ENCODE measurements at places on chromosomes 4 and X.

- DNase-seq = no peak
These were observed 376.1 kb upstream of the CTSO start for GRCh38 chr4:156329779-156330178.

DNA sequence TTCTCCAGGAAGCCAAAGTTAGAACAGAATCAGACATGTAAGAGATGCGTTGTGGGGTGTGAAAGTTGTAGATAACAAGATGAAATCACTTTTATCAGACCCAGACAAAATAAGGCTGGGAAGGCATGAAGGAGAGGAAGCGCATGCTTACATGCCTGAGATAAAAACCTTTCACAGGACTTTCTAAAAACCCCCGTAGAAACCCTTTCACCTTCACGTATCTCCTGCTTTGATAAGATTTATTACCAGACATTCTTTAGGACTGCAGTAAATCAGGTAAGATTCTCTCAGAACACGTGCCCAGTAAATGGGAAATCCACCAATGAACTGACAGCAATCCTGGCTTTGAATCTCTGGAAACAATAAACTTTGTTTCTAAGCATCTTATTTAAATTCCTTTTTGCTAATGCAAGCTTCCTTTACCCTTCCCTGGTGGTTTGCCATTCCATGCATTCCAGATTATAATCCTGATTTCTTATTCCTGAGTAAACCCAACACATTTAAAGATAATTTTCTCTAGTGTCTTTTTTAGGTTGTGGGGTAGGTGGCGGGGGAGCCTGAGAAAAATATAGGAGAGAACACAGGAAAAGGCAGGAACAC is 254.6 kb upstream of the LDB2 start:
- DNase-seq = no peak

DNA sequence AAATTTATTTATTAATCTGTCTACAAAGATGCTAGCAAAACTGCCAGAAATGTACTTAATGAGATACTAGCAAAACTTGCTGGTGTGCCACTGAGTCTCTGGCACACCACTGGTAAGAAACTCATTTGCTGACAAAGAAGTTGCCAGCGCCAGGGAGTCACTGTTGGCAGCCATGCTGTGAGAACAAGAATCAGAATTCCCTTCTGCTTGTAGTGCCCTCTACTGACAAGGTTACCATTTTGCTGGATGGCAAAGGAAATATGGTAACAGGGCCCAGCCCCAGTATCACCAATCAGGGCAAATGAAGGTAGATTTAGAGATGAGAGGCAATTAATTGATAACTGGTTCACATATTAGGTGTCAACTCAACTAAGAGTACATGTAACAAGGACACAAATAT is 750.1 kb upstream of the ADGRL3 start:
- no peak for DNase-seq

GRCh38 chr4:126448086-126448845 is 1133.5 kb downstream of the FAT4 start:
- DNase-seq = no peak

DNA sequence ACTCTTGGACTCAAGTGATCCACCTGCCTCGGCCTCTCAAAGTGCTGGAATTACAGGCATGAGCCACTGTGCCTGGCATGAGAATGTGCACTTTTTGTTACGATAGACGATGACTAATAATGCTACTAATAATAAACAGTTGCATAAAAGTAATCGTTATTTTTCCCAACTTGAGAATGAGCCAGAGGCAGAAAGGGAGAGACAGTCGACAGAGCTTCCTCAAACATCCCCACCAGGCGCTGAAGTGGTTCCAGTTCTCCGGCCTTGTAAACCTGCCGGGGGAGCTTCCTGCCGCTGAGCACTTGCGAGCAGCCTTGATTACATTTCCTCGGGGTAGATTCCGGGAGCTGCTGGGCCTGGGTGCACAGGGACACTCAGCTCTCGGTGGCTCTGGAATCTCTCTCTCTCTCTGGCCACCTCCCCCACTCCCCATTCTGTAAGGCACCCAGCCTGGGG is 8.9 kb upstream of the HTRA3 start:
- DNase-seq = no peak

GRCh38 chr4:27490315-27490714 is 629.7 kb downstream of the STIM2 start:
- DNase-seq = no peak

- DNase-seq = no peak
These were observed 56.6 kb downstream of the STAP1 start for GRCh38 chr4:67615119-67615518.

DNA sequence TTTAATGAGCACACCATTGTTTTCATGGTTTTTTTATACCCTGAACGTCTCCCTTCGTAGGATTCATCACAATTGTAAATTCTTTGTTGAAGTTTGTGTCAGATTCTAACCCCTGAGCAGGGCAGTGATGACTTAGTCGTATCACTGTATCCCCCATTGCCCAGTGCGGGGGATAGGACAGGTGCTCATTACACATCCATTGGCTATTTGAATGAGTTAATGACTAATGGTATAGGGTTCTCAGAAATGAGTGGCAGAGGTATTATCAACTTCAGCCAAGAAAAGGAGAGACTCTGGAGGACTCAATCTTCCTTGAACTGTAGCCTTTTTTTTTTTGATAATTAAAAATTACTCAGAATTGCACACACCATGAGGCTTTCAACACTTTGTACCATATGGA is 64.6 kb downstream of the SYNPO2 start:
- DNase-seq = no peak

GRCh38 chr4:113397114-113397701 is 347.8 kb downstream of the ANK2 start:
- no peak for DNase-seq

DNA sequence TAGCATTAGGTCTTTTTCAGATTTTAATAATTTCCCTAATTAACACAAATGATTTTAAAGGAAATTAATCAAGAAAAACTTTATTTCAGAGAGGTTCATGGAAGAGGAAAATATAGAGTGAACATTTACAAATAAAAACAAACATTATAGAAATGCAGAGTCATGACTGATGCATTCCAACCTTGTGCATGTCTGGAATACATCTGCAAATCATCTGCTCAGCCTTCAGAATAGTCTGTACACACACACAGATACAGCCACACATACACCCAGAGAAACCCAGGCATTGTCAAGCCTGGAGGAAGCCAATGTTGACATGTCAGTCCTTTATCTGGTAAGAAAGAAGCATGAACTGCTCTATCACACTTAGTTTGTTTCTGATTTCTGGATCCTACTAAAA is 61.3 kb upstream of the NFKB1 start:
- no peak for DNase-seq

GRCh38 chr4:121373841-121374240 is 7.0 kb downstream of the QRFPR start:
- DNase-seq = no peak

GRCh38 chr4:94995684-94996394 is 238.1 kb downstream of the BMPR1B start:
- no peak for DNase-seq

DNA sequence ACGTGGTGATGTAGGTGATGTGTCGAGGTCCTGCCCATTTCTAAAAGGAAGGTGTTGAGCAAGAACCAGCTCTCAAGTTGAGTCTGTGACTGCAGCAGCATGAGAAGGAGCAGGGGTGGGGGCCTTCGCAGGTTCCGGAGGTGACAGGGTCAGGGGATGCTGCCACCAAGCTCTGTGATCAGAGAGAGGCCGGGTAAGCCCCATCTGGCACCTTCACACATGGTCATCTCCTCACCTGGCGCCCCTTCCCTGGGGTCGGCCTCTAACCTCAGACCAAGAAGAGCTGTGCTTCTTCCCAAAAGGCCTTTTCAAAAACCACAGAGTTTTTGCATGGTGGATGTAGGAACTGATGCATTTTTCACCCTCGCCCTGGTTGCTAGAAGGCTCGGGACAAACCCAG is 137.6 kb downstream of the CPZ start:
- no peak for DNase-seq

GRCh38 chr4:118363166-118363565 is 10.4 kb upstream of the PRSS12 start:
- no peak for DNase-seq

GRCh38 chr4:163157157-163157556 is 9.5 kb downstream of the NAF1 start:
- DNase-seq = no peak

GRCh38 chr4:26503844-26504243 is 13.6 kb upstream of the CCKAR start:
- DNase-seq = no peak

- DNase-seq = no peak
These were observed 816.8 kb downstream of the RPA4 start for GRCh38 chrX:97700547-97700946.

DNA sequence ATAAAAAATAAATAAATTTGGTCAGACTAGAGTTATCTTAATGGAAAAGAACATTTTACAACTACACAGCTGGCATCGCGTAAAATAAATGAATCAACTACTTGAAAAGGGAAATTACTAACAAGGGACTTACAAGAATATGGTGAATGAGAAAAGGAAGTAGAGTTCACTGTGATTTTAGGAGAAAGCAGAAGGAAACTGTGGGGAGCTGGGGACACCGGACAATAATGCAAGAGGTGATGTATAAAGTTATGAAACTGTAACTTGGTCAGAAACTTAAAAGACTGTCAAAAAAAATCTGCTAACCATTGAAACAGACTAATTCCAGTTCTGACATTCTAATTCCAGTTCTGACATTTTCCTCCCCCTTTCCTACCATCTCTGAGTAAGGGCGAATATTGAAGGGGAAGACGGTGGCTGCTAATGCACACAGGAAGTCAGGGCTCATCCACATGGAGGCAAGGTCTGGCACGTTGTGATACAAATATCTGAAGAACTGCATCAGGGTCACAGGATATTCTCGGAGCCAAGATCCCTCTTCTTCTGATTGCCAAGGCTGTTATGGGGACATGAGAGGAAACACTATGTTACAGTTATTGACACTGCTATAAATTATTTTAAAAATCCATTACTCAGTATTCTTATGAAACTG is 170.5 kb downstream of the CDS1 start:
- no peak for DNase-seq

DNA sequence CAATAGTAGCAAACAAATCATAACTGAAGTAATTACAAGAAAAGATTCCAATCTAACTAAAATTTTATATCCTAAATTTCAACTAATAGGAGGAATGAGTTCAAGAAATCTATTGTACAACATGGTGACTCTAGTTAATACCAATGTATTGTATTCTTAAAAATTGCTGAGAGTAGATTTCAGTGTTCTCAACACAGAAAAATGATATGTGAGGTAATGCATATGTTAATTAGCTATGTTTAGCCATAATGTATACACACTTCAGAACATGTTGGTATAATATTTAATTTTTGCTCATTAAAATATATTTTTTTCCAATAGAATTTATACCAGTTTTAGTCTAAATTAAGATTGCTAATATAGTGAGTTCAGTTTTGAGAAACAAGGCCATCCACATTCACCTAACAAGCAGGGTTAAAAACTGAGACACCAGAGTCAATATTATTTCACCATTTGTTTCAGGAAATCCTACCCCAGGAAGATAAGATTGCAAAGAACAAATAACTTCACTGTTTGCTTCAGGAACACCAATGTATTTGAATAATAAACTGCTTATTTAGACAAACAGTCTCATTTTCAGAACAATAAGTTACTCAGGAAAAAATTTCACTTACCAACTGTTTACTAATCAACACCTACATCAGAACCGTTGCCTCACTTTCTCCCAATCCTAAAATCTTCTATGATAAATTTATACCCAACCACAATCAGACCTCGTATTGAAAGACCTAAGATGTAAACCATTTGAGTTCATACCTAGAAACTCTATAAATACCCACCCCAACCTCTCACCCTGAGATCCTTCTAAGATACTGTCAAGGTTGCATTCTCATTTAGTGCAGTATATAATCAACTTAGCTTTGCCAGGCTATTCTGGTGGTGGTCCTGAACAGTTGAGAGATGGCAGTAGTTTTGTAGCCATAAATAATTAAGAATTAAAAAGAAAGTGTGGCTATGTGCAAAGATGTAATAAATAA is 132.8 kb downstream of the MAB21L2 start:
- DNase-seq = no peak

DNA sequence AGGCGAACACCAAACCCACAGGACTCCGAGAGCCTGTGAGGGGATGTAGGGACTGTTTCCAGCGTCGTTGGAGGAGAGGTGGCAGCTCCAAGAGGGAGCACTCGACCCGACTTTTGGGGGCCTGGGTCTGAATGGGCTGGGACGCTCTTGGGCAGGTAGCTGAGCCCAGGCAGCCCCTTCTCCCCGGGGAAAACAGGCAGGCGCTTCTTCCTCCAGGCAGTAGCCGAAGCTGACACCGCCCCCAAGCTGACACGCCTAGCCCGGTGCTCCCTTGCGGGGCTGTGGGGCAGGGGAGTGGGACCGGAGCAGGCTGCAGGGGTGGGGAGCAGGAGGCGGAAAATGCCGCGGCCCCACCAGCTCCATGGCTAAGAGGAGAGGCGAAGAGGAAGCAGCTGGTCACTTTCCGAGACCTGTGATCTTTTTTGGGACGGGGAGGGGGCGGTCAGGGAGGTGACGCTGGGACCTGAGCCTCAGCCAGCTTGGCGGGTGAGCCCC is 4.2 kb downstream of the NKX1-1 start:
- DNase-seq = no peak

DNA sequence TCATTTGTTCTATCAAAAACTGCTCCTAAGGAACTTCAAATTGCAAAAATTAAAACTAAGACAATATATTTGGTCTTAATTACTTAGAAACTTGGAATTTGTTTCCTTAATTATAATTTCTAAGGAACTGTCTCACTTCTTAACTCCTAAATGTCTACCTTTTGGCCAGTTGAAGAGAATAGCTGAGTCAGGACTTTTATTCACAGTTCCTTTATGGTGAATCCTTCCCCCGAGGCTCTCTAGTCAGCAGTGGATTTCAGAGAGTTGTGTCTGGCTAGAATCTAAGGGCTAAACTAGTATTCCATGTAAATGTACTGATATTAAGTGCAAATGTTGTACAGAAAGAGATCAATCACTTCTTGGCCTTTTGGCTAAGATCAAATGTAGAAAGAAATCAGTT is 69.3 kb downstream of the AMMECR1 start:
- DNase-seq = no peak

- DNase-seq = no peak
These were observed 254.3 kb upstream of the AGA start for GRCh38 chr4:177696438-177696966.

GRCh38 chr4:53537606-53538005 is 53.7 kb downstream of the LNX1 start:
- no peak for DNase-seq

GRCh38 chr4:129972257-129972656 is 876.3 kb downstream of the C4orf33 start:
- DNase-seq = no peak

GRCh38 chrX:136209016-136209738 is 42.0 kb downstream of the MAP7D3 start:
- DNase-seq = peak; percentile 4

DNA sequence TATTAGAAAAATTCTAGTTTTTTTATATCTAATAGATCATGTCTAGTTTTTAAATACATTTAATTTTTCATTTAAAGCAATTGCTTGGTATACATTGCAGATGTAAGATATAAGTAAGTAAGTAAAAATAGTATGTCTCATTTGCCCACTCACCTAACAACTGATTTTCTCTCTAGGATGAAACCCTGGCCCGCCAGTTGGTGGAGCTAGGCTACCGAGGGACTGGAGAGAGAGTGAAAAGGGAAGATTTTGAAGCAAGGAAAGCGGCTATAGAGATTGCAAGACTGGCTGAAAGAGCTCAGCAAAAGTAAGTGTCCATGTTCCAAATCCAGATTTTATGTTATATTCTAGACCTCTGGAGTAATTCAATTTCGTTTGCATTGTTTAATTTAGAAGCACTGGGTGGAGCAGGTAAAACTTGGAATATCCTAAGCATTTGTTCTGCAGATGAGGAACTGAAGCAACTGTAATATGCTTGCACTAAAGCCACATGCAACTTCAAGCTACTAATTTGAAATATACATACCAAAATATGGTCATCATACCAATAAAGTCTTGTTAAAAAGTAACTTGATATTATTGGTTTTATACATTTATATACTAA is 27.1 kb downstream of the CFAP299 start:
- peak; percentile 41 for DNase-seq

Measured in germinal center (tissue), 1 donor.